ENCODE measurements at places on chromosomes 2 and 18.
A peak's percentile ranks its signal among the peaks of the same experiment; 100 is the strongest.

DNA sequence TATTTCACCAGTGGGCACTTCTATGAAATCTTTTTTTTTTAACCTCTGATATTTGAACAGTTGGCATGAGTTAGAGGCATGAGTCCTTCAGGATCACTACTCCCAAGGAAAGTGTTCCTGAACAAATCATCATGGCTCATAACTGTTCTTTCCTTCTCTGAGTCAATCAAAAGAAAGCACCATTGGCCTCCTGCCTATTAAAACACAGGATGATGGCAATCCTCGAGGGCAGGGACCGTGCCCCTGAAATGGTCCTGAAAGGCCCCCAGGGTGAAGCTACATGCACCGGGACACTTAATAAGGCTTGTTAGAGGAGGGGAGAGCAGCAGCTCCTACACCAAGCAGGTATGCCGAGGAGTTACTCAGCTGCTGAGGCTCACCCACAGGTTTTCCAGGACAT is 43.5 kb downstream of the SLC14A2 start:
- no peak for ATAC-seq

- ATAC-seq = no peak
These were observed 91.1 kb downstream of the TTC32 start for GRCh38 chr2:19810637-19811036.

DNA sequence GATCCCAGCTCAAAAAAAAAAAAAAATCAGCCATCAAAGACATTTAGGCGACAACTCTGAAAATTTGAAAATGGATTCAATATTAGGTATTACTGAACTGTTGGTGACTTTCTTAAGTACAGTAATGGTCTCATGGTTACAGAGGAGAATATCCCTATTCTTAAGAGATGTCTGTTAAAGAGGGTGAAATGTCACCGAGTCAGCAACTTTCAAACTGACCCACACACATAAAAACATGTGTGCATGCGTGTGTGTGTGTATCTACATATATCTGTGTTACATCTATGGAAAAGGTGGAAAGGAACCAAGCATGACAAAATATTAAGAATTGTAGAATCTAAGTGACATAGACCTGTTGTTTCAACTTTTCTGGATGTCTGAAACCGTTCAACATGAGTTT is 41.6 kb upstream of the GLI2 start:
- no peak for ATAC-seq

GRCh38 chr2:4673025-4673489 is 969.7 kb downstream of the DCDC2C start:
- ATAC-seq = no peak

DNA sequence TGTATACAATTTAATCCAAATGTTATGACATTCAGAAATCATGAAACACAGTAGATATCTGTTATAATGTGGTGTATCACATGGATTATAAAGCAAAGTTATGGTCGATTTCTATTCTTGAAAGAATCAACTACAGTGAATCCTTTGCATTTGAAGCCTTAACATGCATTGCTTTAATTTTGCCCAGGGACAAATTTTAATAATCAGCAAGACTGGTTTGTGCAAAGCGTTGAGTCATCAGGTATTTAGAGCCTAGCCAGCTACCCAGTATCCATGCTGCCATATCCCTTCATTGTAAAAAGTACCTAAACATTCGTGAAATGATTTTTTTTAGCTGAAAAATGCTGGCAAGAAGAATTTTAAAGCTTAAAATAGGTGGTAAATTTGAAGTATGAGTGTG is 8.9 kb upstream of the SPDYA start:
- no peak for ATAC-seq

DNA sequence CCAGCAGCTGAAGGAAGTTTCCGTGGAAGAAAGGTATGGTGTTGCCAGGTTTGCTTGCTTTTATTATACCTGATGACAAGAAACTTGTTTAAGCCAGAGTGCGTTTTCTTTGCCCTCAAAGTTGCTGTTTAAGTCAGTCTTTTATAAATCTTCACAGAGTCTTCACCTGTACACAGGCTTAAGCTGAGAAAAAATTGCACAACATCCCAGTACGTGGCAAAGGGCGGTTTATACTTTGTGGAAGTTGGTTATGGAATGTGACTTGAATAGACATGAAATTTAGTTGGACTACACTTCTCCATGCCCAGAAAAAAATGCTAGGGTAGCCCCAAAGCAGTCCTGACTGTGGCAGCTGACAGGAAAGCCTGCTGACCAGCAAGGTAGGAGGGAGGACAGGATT is 121.5 kb downstream of the RTN4 start:
- no peak for ATAC-seq

- ATAC-seq = no peak
These were observed 6.3 kb downstream of the SGPP2 start for GRCh38 chr2:222430681-222431080.

DNA sequence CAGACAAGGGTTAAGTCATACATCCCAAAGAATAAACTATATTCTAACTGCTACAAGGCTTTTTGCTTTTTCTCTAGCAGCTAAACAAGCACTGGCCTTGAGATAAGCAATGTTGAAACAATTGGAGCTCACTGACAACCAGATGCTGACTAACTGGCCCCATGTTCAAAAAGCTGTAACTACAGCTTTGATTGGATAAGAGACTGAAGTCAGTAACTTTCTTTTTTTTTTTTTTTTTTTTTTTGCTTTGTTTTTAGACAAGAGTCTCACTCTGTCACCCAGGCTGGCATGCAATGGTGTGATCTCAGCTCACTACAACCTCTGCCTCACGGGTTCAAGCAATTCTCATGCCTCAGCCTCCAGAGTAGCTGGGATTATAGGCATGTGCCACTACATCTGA is 45.4 kb upstream of the TMEM163 start:
- no peak for ATAC-seq

GRCh38 chr2:191215666-191216065 is 29.5 kb upstream of the MYO1B start:
- no peak for ATAC-seq

GRCh38 chr2:235270956-235271355 is 222.9 kb upstream of the AGAP1 start:
- ATAC-seq = peak; percentile 30

GRCh38 chr2:121363632-121364420 is 78.8 kb upstream of the TFCP2L1 start:
- no peak for ATAC-seq

DNA sequence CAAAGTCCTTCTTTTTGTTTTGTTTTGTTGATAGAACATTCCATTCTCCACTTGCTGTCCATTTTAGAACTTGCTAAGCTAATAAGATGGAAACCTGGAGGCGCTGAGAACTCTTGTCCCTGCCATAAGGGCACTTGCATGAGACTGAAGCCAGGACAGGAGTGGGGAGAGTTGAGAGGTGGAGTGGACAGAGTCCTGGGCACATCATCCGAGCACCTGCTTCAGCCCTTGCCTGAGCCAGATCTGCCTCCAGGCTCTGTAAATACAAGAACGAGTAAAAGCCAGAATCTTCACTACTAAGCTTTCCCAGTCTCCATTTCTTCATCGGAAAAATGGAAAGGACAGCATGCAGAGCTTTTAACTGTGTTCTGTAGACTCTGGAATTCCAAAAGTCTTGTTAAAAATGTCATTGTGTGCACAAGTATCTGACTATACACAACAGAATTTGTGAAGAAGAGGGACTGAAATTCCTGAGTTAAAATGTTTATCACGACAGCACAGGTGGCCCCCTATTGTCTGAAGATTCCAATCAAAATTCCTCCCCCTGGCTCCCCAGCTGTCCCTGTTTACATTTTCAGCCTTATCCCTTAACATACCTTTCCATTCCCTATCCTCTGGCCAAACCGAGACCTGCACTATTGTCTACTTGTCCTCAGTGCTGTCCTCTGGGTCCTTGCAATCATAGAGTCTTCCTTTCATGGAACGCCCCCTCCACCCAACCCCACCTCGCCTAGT is 498.2 kb upstream of the TNP1 start:
- ATAC-seq = no peak

- peak; percentile 77 for ATAC-seq
These were observed 56.0 kb downstream of the TEX44 start for GRCh38 chr2:231648579-231649174.

DNA sequence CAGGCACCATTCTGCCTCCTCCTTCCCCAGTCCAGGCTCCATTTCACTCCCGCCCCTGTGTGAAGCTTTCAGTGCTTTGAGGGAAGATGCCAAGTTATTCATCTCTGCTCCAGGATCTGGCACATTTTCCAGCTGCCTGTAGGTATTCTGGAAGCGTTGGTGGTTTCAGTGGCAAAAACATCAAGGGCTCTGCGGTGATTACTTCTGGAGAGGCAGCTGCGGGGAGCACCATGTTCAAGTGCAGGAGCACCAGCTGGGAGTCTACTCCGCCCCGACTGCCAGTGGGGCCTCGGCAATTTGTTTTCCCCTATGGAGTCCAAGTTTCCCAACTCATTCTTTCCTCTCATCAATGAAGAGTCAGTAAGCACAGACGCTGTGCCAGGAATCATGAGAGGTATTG is 211.7 kb downstream of the CLIP4 start:
- ATAC-seq = no peak

- ATAC-seq = no peak
These were observed 212.0 kb upstream of the ID2 start for GRCh38 chr2:8469709-8470493.

GRCh38 chr18:8609659-8610458 is 622 bp downstream of the RAB12 start:
- peak; percentile 6 for ATAC-seq

DNA sequence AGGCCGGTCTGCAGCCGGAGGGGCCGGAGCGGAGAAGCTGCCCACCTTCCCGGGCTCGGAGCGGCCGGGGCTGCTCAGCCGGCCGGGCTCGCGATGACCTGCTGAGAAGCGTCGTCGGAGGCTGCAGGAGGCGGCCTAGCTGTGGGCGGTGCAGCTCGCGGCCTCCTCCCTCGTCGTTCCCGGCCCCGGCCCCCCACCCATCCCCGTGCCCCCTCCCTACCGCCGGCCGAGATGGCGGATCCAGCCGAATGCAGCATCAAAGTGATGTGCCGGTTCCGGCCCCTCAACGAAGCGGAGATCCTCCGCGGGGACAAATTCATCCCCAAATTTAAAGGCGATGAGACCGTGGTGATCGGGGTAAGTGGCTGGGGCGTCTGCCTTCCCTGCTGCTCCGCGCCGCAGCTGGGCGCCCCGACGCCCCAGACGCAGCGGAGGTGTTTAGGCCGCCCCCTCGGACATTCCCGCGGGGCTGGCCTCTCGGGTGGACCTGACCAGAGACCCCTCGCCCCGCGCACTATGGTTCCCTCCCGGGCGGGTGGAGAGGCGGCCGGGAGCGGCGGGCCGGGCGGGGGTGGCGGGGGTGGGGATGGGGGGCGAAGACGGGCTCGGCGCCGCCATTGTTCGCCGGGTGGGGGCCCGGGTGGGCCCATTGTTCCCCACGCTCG is 492 bp downstream of the KIF5C start:
- ATAC-seq = peak; percentile 5

GRCh38 chr18:36752929-36753865 is 75.6 kb downstream of the TPGS2 start:
- no peak for ATAC-seq

GRCh38 chr2:120934574-120935338 is 199.1 kb downstream of the GLI2 start:
- no peak for ATAC-seq

DNA sequence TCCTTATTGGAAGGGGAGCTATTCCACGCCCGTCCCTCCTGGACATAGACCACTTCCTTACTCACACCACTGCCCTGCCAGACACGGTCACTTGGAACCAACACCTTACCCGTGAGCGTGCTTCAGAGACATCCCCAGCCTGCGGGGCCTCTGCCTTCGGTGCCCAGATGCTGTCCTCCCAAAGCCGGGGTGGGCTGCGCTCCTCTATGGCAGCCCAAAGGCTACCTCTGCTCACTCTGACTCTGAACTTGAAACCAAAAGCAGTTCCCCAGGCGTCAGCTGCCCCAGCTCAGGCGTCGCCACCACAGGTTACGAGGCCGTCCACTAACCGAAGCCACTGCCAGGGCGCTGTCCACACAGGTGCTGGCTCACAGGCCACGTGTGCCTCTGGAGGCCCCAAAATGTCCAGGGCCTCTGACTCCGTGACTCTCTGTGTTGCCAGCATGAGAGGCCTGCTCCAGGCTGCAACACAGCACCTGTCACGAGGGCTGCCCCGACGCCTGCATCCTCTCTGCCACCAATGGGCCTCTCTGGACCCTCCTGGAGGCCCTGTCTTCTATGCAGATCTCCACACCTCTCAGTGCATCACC is 23.8 kb downstream of the HDAC4 start:
- no peak for ATAC-seq

- ATAC-seq = no peak
These were observed 116.9 kb upstream of the SCN7A start for GRCh38 chr2:166610913-166611305.

- ATAC-seq = no peak
These were observed 34.5 kb upstream of the SIX3 start for GRCh38 chr2:44906972-44907371.

DNA sequence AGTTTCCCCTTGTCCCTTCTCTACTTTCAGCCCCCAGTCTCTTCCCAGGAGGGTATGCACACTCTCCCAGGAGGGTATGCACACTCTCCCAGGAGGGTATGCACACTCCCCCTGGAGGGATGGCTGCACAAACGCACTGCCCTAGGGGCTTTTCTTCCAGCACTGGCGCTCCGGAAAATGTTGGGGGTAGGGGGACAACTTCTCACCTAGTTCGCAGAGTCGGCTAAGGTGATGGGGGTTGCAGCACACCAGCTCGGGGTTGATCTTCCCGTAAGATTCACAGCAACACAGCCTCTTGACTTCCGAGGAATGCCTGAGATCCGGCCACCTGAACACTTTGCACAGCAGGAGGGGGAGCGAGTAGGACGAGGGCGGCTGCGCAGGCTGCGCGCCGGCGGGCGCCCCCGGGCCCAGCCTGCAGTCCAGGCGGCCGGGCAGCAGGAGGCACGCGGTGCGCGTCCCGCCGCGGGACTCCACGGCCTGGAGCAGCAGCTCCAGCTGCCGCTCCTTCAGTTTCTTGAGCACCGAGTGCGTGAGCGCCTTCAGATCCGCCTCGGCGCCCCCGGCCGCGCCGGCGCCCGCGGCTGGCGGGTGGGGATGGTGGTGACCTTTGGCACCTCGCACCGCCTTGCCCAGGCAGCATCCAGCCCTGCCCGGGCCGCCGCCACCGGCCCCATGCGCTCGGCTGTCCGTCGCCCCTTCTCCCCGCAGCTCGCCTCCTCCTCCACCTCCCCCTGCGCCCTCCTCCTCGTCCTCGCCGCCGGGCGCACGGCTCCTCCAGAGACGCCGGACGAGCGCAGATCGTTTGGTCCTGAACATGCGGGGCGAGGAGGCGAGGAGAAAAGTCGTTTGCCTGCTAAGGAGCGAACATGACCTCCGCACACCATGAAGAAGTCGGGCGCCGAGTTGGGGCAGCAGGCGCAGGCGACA is 894 bp downstream of the SMAD7 start:
- ATAC-seq = no peak

DNA sequence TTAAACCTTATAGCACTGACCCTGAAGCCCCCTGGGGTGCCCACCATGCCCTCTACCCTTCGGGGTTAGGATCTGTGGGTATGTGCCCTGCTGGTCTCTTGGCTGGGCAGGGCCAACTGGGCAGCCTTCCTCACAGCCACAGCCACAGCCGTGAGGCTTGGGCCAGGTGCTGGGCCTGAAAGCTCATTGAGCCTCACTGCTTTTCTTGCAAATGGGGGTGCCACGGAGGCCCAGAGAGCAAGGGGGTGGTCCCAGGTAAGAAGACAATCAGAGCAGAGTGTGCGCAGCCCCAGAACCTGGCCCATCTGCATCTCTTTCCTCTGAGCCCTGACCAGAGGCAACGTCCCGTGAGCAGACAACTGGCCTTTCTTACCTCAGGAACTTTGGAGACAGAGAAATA is 34.7 kb downstream of the KCNF1 start:
- no peak for ATAC-seq

Measured in activated CD4-positive, CD25-positive, alpha-beta regulatory T cell treated with anti-CD3 and anti-CD28 coated beads, Interleukin-2, amount 50 U/mL, for 24 hours (primary cell).